ENCODE measurements at places on chromosomes 6 and 20. TPM values are rescaled to one million over a fixed set of nuclear protein-coding genes. Genes with fewer than 3 reads are reported as not detected.

GRCh38 chr6:2524090-2524489, 226.6 kb downstream of the MYLK4 start:
- peak; percentile 44 for DNase-seq

DNA sequence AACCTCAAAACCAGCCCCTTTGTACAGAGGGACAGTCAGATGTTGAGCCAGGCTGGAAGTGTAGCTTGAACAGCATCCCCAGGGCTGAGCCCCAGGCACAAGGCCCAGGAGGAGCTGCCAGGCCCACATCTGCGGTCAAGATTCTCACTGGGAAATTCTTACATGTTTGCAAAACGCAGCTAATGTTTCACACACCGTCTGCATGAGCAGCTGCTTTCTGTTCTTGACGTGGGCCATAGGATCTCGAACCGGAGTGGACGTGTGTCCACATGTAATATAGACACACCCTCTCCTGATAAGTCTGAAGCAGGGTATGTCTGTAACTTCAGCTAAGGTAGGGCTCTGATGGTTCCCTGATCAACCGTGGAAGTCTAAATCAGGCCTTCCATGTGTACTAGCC, 41.3 kb upstream of the TRAF3IP2 start:
- no peak for DNase-seq

BIRC7 gene
- polyA plus RNA-seq = 0.13 TPM

ZNF165 gene
- polyA plus RNA-seq = 4.3 TPM

GRCh38 chr6:166203641-166204222, 36.1 kb upstream of the TBXT start:
- DNase-seq = no peak

GRCh38 chr20:4060064-4060795, 44.9 kb upstream of the RNF24 start:
- DNase-seq = peak; percentile 82

ZSCAN26 gene
- 21.1 TPM for polyA plus RNA-seq

CHD6 gene
- polyA plus RNA-seq = 5.3 TPM

- DNase-seq = no peak
These were observed 20.8 kb downstream of the SLC24A3 start for GRCh38 chr20:19232997-19233794.

PLCB4 gene
- under 0.01 TPM for polyA plus RNA-seq

KIF25 gene
- polyA plus RNA-seq = not detected

DNA sequence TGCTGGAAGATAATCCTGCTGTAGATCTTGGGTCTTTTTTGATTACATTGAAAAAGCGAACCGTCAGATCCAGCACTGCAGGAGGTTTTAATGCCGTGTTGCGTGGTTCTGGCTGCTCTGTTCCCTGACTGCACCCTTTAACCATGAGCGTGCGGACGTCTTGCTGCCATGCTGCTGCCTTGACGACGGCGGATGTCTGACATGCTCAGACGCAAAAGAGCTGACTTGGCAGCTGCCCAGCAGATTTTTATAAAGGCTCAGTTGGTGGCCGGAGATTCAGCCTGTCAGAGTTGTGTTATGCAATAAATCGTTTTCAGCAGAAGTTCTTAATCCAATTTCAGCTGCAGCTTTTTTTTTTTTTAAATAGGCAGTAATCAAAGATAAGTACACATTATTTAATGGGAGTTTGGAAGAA, 119.4 kb downstream of the JARID2 start:
- DNase-seq = peak; percentile 30

- no peak for DNase-seq
These were observed 393.8 kb upstream of the ID4 start for GRCh38 chr6:19443411-19443810.

DNA sequence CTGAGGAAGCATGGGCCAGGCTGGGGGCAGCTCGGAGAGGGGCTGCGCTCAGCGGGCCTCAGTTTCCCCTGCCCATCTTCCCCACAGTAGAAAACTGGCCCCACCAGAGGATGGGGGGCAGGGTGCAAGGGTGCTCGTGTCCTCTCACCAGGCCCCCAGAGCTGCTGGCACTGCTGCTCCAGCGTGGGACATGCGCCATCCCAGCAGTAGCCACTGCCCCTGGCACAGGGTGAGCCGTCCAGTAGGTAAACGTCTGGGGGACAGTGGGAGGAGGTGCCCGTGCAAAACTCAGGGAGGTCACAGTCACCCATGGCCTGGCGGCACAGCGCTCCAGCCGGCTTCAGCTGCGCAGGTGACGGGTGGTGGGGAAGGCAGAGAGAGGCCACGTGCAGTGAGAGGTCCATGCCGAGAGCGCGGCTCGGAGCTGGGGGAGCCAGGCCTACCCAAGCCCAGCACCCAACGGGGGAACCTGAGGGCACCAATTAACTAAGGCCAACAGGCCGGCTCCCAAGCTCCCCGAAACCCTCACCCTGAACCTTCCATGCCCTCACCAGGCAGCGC, 8.9 kb upstream of the GFRA4 start:
- no peak for DNase-seq

GRCh38 chr20:2866236-2866635, 7.0 kb upstream of the PTPRA start:
- no peak for DNase-seq

GRCh38 chr20:17848249-17849048, 120.1 kb downstream of the SNX5 start:
- peak; percentile 57 for DNase-seq

DNA sequence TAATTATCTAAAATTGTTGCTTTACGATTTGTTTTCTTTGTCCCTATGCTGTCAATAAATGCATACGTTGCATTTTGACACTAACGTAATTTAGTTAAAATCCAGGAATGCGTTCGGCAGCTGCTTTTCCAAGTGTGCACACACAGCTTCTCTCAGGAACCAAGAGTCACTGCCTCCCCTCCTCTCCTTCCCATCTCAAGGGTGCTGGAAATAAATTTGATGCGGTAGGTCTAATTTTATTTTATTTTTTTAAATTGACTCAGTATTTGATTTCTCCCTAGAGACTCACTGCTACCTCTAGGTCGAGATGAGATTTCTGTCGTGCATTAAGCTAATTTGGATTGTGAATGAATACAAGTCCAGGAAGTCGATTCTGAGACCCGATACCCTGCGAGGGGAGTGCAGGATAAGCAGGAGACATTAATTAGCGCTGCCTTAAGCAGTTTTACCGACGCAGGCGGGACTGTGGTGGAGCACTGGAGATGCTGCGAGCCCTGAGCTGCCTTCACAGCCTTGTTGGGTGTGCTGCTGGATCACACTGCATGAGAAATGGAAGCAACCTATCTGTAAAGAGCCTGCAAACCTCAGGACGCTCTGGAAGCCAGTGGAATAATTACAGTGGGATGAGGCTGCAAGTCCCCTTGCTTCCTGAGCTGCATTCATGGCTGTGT, 381.2 kb downstream of the C6orf118 start:
- DNase-seq = no peak

ADGB gene
- polyA plus RNA-seq = not detected

DNA sequence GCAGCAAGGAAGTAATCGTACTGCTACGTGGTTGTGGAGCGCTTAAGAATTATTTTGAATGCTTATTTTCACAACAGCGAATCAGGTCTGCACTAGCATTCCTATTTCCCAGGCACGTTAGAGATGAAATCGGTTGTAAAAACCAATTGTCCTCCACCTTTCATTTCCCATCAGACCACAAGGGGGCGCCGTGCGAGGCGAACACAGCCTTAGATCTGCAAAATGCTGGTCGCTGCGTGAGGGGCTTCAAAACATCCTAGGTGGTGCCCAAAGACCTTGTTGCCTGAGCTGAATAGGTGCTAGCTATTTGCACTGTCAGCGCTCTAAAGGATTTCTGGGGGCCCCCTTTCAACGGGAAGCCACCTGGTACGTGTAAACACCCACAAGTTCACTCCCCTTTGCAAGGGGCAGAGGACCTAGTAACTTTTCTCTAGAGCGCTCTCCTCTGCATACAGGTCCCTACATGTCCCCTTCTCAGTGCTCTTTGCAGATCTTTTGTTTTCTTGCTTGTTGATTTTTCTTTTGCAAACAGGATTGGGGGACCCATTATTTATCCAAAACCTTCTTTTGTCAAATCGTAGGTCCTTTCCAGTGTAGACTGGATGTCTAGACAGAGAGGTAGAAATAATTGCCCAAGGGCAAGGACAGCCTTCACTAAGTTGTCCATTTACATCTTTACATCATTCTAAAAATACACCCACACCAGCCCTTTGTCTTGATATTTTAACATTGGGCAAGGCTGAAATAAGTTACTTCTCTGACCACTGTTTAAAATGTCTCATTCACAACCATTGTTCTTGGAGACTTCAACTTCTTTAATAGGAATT, 59.8 kb downstream of the NEDD9 start:
- peak; percentile 80 for DNase-seq

DNA sequence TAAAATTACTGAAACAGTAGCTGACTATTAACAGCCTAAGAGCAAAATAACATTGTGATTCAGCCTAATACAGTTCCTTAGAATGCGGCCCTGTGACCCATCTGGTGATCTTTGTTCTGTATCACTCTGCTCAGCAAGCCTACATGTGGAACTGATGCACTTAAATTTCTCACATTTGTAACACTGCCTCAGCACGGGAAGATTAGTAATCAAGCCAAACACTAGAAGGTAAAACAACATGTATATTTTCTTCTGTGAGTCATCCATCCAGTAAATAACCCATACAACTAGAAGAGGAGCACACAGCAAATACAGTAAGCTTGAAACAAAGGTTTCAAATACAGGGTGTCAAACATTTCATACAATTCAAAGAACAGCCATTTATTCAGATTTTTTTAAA, 189.7 kb upstream of the NOX3 start:
- no peak for DNase-seq

DNA sequence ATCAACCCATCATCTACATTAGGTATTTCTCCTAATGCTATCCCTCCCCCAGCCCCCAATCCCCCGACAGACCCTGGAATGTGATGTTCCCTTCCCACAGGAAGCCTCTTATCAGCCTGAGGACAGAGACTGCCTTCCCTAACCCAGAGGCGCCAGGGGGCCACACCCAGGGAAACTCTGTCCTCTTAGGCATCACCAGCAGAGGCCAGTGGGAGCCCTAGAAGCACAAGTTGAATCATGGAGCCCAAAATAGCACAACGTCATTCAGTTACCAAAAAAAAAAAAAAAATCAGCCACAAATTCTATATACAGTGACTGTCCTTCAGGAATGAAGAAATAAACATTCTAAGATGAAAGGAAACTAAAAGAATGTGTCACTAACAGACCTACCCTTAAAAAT, 625.7 kb downstream of the TFAP2A start:
- no peak for DNase-seq

DNA sequence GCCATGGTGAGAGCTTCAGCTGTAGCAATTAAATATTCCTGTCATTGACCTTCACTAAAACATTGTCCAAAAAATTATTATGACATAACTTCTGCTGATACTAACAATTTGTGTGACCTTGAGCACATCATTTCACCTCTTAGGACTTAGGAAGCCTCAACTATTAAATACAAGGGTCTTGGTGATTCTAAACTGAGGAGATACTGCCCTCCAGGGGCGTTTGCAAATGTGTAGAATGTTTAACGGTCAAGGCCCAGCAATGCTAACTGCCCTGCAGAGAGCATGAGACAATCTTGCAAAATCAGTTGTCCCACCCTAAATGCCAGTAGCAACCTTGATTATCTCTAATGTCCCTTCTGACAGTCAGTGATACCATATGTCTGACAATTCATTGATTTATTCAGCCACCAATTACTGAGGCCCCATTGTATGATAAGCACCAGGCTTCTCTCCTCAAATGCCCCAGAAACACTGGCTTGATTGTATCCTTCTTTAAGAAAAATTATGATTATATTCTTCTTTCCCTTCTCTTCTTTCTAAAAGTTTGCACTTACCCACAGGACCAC, 284.1 kb upstream of the PLN start:
- DNase-seq = peak; percentile 7

GRCh38 chr6:64411226-64411625, 775.6 kb downstream of the PHF3 start:
- DNase-seq = no peak

- no peak for DNase-seq
These were observed 37.5 kb downstream of the AIG1 start for GRCh38 chr6:143098054-143098671.

DNA sequence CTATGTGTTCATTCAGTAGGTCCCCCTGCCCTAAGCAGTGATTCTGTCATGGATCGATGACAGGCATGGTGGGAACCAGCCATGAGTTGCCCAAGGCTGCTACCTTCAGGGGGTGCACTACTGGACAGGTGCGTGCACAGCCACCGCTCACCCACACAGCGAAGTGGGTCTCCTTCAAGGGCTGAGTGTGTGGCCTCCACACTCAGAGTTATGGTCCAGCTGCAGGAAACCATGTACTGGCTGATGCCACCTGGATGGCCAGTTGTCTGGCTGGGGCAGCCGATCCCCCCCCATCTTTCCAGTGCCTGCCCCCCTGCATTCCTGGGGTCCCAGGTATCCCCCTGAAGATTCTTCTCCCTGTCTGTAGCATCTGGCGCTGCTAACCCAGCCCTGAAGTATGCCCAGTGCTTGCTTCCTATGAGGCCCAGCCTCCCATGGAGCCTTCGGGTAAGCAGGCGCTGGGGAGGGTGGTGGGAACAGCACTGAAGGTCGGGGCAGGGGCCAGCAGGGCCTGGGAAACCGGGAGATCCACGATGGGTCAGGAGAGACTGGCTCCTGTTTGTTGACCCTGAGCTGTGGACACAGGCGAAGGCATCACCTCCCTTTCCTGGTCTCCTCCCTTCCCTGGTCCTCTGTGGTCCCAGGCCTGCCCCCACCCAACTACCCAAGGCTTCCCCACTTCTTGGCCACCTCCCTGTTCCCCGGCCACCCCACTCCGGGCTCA, 106.0 kb downstream of the VEGFA start:
- DNase-seq = no peak

SYNDIG1 gene
- polyA plus RNA-seq = not detected

SLCO4A1 gene
- polyA plus RNA-seq = 2.2 TPM
